ENCODE measurements at places on chromosomes 13 and 19. TPM values are rescaled to one million over a fixed set of nuclear protein-coding genes. Genes with fewer than 3 reads are reported as not detected.
A peak's percentile ranks its signal among the peaks of the same experiment; 100 is the strongest.

DNA sequence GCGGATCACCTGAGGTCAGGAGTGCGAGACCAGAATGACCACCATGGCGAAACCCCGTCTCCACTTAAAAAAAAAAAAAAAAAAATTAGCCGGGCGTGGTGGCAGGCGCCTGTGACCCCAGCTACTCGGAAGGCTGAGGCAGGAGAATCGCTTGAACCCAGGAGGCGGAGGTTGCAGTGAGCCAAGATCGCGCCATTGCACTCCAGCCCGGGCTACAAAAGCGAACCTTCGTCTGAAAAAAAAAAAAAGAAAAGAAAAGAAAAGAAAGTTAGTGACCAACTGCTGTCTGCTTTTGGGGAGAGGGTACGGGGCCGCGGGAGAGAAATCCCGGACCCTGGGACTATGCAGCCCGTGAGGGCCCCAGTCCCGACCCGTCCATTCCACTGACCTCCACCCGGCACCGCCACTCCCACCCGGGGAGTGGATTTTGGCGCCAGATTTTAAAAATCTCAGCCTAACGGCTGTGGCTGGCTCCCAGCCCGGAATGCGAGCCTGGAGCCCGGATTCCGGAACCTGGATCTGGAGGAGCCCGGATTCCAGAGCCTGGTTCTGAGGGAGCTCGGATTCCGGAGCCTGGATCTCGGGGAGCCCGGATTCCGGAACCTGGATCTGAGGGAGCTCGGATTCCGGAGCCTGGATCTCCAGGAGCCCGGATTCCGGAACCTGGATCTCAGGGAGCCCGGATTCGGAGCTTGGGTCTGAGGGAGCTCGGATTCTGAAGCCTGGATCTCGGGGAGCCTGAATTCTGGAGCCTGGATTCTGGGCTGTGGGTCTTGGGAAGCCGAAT lies 6.1 kb upstream of the LMNB2 start:
- no peak overlapping the region for H3K27ac ChIP-seq
- no peaks in the 10 kb centered on the region for H3K36me3 ChIP-seq
- peak overlapping the region; percentile 93 for H3K4me3 ChIP-seq
- H3K4me1 ChIP-seq = peaks cover 15% of the 10 kb centered on the region
- DNase-seq = no peak

- no peak overlapping the region for H3K4me3 ChIP-seq
- no peaks in the 10 kb centered on the region for H3K4me1 ChIP-seq
- no peak overlapping the region for H3K27ac ChIP-seq
Measured at GRCh38 chr13:78742659-78743058, 83.7 kb upstream of the OBI1 start.

DNA sequence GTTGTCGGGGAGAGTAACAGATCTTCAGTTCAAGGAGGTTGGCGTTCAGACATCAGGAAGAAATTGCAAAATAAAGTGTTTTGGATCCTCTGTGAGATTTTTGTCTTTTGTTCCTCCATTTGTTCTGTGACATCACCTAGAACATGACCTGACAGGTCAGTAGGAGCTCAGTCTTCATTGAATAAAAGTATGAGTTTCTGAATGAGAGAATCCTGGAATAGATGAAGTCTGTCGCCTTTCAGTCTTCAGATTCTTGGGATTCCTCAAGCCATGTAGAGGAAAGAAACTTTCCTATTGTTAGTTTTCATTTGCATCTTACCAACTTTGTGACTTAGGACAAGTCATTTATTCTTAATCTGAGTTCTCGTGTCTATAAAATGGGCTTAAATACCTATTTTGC lies 14.4 kb downstream of the ARHGAP35 start:
- no peaks in the 10 kb centered on the region for H3K27me3 ChIP-seq
- DNase-seq = no peak
- H3K36me3 ChIP-seq = peaks cover 4% of the 10 kb centered on the region
- H3K4me3 ChIP-seq = no peak overlapping the region

DNA sequence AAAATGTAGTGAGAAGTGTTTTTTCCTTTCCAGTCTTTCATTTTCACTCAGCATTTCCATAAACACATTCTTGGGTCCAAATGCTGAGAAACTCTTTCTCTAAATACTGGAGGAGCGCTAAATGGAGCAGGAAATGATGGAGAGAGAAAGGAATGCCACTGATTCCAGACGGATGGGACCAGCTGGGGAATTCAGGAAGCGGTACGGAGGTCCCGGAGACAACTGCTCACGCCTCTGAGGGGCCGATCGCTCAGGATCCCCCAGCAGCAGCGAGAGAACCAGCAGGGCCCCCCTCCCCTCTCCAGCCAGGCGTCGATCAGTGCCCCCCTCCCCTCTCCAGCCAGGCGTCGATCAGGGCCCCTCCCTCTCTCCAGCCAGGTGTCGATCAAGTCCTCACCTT lies 13.2 kb downstream of the RASA3 start:
- no peaks in the 10 kb centered on the region for H3K27me3 ChIP-seq
- no peaks in the 10 kb centered on the region for H3K36me3 ChIP-seq
- H3K4me3 ChIP-seq = peak overlapping the region; percentile 74
- peaks cover 62% of the 10 kb centered on the region for H3K4me1 ChIP-seq
- no peak for DNase-seq

DNA sequence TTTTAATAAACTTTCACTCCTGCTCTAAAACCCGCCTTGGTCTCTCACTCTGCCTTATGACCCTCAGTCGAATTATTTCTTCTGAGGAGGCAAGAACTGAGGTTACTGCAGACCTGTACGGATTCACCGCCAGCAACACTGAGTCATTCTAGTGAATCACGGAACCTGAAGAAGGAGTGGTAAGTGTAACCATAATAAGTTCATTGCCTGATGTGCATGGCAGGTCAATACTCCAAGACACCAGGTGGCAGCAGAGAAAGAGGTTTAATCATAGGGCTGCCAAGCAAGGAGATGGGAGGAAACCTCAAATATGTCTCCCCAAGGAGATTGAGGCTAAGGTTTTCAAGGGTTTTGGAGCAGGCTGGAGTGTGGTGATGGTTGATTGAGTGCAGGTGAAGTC lies 204.3 kb upstream of the IPO5 start:
- H3K4me1 ChIP-seq = no peaks in the 10 kb centered on the region
- no peak overlapping the region for H3K27ac ChIP-seq
- peak; percentile 1 for DNase-seq
- H3K36me3 ChIP-seq = no peaks in the 10 kb centered on the region
- H3K27me3 ChIP-seq = no peaks in the 10 kb centered on the region

GRCh38 chr13:25743421-25743820 lies 308.4 kb downstream of the SHISA2 start:
- no peak for DNase-seq
- no peak overlapping the region for H3K27ac ChIP-seq
- H3K36me3 ChIP-seq = no peaks in the 10 kb centered on the region
- H3K27me3 ChIP-seq = no peaks in the 10 kb centered on the region

DNA sequence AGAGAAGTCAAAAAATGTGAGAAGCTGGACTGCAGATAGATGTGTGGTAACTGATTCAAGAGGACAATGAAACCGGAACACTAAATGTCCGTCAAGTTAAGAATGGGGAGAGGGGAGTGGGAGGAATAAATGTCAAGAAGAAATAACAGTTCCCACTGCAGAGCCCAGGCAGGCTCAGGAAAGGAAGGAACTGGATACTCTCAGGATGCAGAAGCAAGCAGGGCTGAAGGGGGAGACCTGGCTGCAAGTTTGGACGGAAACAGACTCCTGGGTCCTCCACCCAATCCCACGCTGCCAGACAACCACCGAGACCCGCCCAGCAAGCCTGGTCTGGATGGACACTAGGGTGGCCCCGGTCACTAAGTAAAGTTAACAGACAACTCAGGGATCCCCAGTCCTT lies 18.1 kb downstream of the TUBGCP3 start:
- H3K4me3 ChIP-seq = no peak overlapping the region
- no peak for DNase-seq
- no peaks in the 10 kb centered on the region for H3K27me3 ChIP-seq

GRCh38 chr13:37608750-37609339 lies 10.3 kb upstream of the POSTN start:
- no peaks in the 10 kb centered on the region for H3K27me3 ChIP-seq
- H3K4me3 ChIP-seq = no peak overlapping the region
- DNase-seq = no peak
- no peaks in the 10 kb centered on the region for H3K36me3 ChIP-seq
- no peak overlapping the region for H3K27ac ChIP-seq

DNA sequence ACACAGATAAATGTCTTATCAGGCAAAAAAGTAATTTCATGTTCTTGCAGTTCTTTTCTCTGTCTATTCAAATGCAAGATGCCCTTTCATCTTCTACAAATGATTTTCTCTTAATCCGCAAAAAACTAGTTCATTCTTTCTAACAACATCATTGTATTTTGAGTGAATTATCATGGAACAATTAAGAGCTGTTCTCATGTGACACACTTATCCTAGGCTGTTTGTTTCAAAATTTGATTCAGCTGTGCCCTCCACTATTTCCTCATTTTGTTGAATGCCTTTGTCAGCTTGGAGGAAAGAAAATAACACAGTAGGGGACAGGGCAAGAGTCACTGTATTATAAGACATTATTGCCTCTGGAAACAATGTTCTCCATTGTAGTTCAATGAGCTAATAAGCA lies 396.9 kb downstream of the KCTD12 start:
- H3K27ac ChIP-seq = no peak overlapping the region
- DNase-seq = no peak
- peaks cover 4% of the 10 kb centered on the region for H3K27me3 ChIP-seq
- no peaks in the 10 kb centered on the region for H3K4me1 ChIP-seq
- H3K36me3 ChIP-seq = no peaks in the 10 kb centered on the region
- H3K4me3 ChIP-seq = no peak overlapping the region

DNA sequence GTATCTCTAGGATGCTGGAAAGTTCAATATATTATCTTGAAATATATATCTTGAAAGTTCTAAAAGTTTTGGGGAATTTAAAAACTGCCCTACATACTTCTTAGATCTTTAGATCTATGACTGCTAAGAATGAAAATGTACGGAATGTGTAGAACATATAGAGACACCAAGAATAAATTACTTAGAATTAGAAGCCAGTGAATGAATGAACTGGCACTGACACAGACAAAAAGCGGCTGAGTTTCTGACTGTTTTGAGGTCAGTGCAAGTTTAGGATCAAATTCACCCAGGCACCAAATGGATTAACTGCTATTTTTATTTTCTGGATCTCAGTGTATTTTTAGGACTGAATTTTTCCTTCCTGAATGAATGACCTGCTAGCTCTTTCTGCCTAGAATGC lies 411.2 kb downstream of the KCTD12 start:
- peaks cover 9% of the 10 kb centered on the region for H3K27me3 ChIP-seq
- no peaks in the 10 kb centered on the region for H3K36me3 ChIP-seq
- H3K4me1 ChIP-seq = no peaks in the 10 kb centered on the region
- no peak for DNase-seq
- no peak overlapping the region for H3K27ac ChIP-seq

DNA sequence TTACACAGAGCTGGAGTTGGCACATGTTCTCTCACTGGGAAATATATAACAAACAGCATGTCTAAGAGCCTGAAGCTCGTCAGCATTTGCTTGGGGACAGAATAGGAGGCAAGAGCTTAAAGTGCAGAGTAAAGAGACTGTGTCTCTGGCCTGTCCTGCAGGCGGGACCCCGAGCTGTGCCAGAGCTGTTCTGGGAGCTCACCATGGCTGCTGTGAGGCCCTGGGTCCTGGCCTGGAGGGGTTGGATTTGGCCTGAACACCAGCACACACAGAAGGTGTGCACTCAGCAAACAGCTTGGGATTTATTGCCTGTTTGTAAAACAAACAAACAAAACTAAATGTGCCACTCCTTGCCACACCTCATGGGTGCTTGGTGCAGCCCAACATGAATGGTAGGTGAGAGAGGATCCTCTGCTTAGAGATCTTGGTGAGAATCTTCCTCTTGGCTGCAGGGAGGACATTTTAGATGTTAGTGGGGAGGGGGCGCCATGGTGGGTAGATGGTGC lies 60.9 kb downstream of the ERICH6B start:
- no peaks in the 10 kb centered on the region for H3K36me3 ChIP-seq
- no peaks in the 10 kb centered on the region for H3K4me1 ChIP-seq
- H3K27me3 ChIP-seq = peaks cover 7% of the 10 kb centered on the region
- no peak overlapping the region for H3K27ac ChIP-seq

DNA sequence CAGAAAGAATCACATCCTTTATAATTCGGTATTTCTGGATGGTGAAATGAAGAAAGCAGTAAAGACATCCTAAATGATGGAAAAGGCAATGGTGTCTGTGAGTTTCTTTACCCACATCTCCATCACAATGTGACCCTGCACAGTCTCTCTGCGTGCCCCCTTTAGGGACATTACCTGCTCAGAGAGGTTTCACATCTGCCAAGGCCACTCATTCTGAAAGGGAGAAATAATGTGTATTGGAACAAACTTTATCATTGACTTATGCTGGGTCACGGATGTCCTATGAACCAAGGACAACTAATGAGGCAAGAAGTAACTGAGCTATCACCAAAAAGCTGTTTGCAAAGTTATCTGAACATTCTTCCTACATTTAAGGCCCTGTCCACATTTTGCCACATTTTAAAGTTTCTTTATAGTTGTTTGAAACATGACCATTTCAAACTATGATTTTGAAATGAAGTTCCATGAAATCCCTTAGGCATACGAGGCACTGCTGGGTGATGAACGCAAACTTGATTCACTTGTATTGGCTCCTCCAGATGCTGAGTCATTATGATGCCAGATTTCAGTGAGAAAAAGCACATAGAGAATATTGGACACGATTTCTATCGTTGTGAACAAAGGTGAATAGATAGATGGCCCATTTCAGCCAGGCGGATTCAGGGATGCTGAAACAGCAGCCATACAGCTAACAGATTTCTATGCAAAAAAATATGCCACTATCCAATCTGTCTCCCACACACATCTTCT lies 63.5 kb upstream of the HMGB1 start:
- no peaks in the 10 kb centered on the region for H3K36me3 ChIP-seq
- H3K27ac ChIP-seq = no peak overlapping the region
- H3K4me1 ChIP-seq = peaks cover 9% of the 10 kb centered on the region
- DNase-seq = no peak

DNA sequence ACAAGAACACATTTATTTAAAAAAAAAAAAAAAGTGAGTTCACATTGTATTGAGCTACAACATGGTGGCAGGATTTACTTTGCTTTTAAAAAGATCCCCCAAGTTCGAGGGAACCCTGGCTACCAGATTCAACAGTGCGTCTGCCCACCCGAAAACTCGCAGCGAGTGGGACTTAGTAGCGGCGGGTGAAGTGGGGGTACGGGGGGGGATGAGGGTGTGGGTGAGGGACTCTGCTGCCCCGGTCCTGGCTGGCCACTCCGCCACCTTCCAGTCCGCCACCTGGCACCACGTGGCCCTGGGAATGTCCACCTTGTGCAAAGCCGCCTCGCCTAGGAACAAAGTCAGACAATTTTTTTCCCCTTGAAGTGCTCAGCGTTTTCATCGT lies 19.3 kb upstream of the TINCR start:
- peaks cover 19% of the 10 kb centered on the region for H3K4me1 ChIP-seq
- H3K27me3 ChIP-seq = no peaks in the 10 kb centered on the region
- no peak for DNase-seq
- no peak overlapping the region for H3K4me3 ChIP-seq
- H3K27ac ChIP-seq = no peak overlapping the region

Gene LGALS7B
- total RNA-seq = not detected

Gene RGL3
- total RNA-seq = not detected

Gene ODAD3
- total RNA-seq = 0.16 TPM

Gene ZNF208
- total RNA-seq = 4.6 TPM

Gene MISP
- not detected for total RNA-seq

Gene PRR22
- total RNA-seq = 4.7 TPM
